Stimulated activated CD4-positive, alpha-beta T cell treated with anti-CD3 and anti-CD28 coated beads, Interleukin-12 subunit alpha, Interleukin-12 subunit beta, amount 100 ng/mL, for 24 hours (primary cell): ENCODE measurements at places on chromosomes 5 and 9.

GRCh38 chr5:142307146-142307890 lies 17.5 kb downstream of the SPRY4 start:
- DNase-seq, result no peak

GRCh38 chr9:5838884-5839571 lies 6.1 kb upstream of the ERMP1 start:
- DNase-seq, result no peak

DNA sequence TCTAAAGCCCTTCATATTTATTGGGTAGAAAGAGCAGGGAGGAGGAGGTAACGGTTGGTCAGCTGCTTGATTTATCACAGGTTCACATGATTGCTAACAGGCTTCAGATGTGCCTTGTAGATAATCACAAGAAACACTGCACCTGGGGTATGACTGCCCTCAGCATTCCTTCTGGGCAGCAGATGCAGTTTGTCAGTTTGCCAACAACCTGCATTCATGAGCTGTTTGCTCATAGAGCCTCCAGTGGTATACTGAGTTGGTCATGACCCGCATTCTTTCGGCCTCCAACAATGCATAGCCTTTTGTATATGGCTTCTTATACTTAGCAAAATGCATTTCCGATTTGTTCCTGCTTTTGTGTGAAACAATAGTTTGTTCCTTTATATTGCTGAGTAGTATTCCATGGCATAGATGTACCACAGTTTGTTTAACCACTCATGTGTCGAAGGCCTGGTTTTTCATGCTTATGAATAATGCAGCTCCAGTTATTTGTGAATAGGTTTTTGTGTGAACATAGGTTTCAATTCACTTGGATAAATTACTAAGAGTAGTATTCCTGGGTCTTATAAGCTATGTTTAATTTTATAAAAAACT lies 83.6 kb downstream of the ARHGEF28 start:
- DNase-seq, result no peak

DNA sequence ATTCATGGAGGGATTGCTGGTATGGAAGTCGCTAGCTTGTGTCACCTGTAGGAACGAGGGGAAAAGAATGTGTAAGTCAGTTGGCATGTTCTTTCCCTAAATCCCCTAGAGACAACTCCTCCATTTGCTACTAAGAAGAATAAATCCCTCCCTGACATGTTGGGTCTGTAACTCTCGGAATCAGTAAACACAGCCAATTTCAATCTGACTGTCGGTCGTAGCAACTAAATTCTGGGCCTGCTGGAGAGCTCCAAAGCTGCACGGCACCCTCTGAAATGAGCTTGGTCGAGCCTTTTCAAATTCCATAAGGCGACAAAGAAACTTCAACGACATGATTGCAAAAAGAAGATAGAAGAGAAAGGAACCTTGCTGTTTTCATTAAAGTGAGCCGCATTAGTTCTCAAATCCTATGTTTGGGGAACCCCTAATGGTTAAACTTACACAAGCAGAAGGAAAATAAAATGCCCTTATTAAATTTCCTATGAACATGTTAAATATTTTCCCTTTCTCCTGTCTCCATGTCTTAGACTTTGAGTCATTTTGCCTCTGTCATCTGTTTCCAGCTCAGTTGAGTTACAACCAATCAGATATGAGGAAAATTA lies 735.8 kb upstream of the WWC1 start:
- no peak for DNase-seq

DNA sequence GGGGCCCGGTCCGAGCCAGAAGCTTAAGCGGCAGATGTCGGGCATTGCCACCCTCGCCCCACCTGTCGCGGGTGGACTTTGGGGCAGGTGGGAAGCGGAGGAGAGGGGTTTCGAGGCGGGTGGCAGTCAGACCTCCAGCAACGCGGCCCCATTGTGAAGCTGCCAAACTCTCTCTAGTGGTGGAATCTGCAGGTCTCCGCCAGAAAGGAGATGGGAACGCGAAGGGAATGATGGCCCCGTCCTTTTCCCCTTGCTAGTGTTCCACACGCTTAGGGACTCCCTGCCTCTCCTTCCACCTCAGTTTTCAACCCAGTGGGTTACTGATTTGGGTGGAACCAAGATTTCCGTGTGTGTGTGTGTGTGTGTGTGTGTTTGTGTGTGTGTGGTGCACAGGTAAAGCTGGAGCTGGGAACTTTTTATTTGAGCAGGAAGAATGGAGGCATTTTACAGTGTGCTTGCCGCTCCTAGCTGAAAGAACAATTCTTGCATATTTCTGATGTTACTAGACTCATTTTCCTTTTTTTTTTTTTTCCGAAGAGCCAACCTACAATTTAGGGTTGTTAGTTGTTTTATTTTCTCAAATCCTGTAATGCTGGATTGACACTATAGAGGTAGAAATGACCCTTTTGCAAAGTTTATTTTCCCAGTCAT lies 1.3 kb downstream of the MACIR start:
- DNase-seq, result peak; percentile 4
